ELR (cell line): ENCODE measurements at places on chromosomes 6 and 20.

- DNase-seq: no peak
These were observed 65.8 kb upstream of the E2F3 start for GRCh38 chr6:20335872-20336271.

GRCh38 chr20:50038574-50038991 lies 55.8 kb downstream of the SNAI1 start:
- DNase-seq: no peak

- peak; percentile 37 for DNase-seq
These were observed 398.8 kb downstream of the ESR1 start for GRCh38 chr6:152206072-152206818.

- DNase-seq: no peak
These were observed 17.8 kb downstream of the BNIP5 start for GRCh38 chr6:36318690-36319435.

GRCh38 chr6:149934249-149935156 lies 7.3 kb upstream of the ULBP2 start:
- DNase-seq: peak; percentile 84

- DNase-seq: peak; percentile 65
These were observed 128.8 kb downstream of the PHF3 start for GRCh38 chr6:63764318-63764916.

DNA sequence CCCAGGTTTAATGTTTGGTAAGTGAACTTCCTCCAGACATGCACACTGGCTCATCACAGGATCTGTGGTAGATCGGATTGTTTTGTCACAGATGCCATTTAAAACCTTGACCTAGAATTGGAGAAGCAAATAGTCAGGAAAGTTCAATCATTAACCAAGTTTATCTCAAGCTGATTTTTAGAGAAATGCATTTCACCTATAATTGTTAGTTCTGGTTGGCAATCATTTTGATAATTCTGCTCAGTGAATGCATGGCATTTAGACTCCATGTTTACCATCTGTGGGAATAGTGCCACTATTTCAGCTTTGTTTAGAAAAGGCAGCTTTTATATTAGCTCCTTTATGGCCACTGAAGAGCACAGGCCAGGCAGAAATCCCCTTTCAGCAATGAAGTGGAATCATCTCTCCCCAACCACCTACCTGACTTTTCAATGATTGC lies 73.9 kb upstream of the IPCEF1 start:
- DNase-seq: no peak

- no peak for DNase-seq
These were observed 16.2 kb upstream of the VAPB start for GRCh38 chr20:58372806-58373205.

DNA sequence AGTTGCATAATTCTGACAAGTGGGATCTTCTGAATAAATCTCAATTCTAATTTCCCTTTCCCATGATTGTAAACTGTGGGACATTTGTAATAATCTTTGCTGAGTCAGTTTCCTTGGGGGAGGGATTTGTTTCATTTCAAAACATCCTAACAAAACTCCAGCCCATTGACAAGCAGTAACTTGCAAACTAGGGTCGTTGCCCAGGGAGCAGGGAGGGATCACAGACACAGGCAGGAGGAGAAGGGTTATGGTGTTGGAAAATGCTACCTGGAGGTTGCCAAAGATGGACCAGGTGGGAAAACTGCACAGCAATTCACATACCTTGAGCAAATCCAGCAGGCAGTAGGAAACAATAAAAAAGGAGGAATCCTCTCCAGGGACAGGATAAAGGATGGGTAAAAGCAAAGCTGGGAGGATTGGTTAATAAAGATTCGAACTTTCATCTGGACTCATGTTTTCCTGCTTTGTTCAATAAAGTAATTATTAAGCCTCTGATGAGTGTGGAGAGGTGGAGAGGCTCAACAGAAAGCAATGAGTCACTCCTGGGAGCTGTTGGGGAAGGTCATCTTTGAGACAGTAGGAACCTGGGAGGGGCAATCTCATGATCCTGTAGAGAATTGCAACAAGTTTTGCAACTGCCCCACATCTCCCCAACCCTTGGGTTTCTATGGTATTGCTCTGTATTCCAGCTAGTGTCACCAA lies 87.3 kb upstream of the AKIRIN2 start:
- DNase-seq: peak; percentile 65

DNA sequence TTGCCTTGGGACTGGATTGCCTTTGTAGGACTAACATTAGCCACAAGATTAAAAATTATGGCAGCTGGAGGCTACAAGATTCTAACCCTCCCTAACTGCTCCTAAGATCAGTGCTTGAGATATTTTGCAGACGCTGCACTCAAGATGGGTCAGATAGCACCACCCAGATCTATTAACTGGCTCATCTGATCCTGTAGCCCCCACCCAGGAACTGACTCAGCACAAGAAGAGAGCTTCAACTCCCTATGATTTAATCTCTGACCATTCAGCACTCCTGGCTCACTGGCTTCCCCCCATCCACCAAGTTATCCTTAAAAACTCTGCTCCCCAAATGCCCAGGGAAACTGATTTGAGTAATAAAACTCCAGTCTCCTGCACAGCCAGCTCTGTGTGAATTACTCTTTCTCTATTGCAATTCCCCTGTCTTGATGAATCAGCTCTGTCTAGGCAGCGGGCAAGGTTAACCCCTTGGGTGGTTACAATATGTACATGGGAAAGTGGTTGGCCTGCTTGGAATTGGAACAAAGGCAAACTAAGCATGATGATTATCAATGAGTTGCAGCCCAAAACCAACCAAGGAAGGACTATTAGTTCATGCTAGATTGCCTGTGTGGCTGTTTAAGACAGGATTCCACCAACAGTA lies 111.3 kb downstream of the OR2B2 start:
- DNase-seq: peak; percentile 19

- DNase-seq: peak; percentile 97
These were observed 50.0 kb downstream of the PHF20 start for GRCh38 chr20:35821807-35822242.

GRCh38 chr6:88810089-88810488 lies 153.3 kb downstream of the RNGTT start:
- no peak for DNase-seq

DNA sequence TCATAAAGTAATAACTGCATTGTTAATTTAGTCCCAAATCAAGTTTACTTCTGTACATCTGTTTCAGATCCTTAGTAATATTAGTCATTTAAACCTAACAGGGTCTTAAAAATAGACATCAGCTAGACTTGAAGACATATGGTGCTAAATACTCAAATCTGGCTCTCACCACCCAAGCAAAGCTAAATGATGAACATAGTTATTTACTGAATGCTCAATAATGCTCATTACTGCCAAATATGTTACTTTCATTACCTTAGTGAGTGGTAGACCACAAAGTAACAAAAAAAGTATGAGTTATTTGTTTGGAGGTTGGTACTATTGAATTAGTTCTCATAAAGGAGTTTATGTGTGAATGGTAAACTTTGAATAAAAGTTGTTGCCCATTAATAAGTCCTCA lies 502.1 kb downstream of the PKHD1 start:
- DNase-seq: no peak

DNA sequence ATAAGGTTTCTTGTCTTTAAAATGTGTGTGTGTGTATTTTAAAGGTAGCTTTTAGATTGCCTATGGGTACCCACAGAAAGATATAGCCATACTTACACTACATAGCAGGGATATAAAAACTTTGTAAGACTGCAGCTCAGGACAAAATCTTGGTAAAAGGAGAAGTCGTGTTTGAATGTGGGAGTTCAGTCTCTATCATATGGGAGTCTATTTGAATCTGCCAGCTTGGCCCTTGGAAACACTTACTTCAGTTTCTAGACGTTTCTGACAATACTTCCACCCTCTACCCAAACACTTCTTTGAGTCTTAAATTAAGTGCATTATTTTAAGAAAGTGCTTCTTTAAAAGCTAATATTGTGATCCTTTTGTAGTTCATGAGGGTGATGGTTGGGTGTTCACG lies 155.7 kb downstream of the CARMIL1 start:
- no peak for DNase-seq

DNA sequence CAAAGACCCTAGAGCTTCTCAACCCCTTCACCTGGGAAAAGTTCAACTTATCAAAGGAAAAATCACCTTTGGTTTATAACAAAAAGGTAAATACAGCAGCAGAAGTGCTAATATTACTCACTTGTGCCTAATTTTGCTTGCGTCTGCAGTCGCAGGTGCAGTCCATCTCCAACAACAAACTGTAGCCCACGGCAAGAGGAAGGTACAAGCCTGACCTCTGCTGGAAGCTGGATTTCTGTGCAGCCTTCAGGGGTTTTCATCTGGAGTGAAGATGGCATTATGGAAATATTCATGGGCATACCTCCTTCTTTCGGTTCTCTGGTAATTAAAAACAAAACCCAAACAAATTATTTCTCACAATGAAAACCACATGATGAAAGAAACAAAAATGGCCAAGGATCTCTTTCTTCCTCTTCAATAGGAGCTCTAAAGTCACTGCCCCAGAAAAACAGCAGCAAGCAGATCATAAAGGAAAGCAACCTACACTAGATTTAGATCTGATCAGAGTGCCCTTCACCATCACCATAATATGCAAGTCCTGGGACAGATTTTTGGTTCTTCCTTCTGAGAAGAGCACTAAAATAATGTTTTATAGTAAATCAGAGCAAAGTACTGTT lies 7.8 kb downstream of the UBE3D start:
- peak; percentile 73 for DNase-seq

- no peak for DNase-seq
These were observed 140.9 kb upstream of the MOCS1 start for GRCh38 chr6:40075056-40075590.

DNA sequence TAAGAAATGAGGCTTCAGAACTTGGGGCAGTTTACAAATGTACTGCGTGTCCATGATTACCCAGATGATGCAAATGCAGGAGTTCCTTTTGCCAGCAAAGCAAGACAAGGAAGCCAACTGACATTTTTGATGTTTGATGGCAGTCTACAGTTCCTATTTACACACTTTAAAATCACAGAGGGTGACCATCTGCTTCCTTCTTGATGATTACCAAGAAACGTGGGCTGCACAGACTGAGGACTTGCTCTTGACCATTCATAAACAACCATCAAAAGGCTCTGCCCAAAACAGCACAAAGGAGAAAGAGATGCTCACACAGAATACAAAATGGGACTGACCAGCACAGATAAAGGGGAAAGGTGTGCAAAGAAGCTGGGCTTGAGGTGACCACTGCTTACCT lies 79.8 kb upstream of the TRAF3IP2 start:
- no peak for DNase-seq

DNA sequence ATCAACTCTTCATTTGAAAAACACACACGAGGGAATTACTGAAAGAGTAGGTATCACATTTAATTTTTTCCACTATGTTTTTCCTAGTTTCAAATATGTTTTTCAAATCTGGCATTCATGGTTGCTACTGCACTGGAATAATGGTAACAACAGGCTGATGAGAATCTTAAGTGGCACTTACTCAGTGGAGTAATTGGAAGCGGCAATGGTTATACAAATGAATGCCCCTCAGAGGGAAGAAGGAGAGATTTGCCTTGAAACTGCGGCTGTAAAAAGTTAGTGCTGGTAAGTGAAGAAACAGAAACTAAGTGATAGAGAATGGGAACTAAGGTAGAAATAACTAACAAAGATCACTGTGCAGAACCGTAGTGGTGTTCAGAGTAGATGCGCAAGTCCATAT lies 41.0 kb upstream of the PDE7B start:
- DNase-seq: no peak

DNA sequence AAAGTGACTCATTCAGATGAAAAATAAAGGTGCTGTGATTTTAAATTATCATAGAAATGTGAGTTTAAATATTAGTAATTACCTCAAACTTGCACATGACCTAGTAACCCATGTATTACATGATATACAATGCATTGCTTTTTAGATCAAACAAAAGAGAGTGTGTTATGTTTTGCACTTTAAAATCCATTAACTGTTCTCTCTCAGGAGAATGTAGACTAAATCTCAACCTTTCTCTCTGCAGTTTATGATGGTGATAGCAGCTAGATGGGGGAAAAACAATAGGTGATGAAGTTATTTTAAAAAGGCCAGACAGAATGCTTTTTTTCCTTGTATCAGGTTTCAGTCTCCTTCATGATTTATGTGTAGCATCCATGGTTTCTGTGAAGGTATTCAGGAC lies 404.4 kb upstream of the RNF217 start:
- no peak for DNase-seq

- peak; percentile 80 for DNase-seq
These were observed 2.5 kb downstream of the RBM39 start for GRCh38 chr20:35739294-35740163.

- DNase-seq: peak; percentile 59
These were observed 924 bp downstream of the FAM162B start for GRCh38 chr6:116764629-116764960.

- DNase-seq: peak; percentile 63
These were observed 78.7 kb upstream of the PHACTR3 start for GRCh38 chr20:59525500-59526241.

DNA sequence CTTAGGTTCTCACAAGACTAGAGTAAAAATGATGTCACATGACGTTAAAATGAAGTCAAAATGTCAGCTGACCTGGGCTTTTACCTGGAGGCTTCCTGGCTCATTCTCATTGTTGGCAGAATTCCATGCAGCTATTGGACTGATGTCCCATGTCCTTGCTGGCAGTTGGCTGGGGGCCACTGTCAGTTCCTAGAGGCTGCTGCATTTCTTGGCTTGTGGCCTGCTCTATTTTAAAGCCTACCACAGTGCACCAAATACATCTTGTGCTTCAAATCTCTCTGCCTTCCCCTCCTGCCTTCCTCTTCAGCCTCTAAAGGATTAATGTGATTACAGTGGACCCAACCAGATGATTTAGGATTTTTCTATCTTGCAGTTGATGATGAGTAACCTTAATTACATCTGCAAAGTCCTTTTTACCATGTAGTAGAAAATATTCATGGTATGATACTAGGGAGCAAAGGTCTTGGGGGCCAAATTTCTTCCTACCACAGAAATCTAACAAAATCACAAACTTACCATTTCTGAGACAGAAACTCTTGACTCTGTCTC lies 81.9 kb downstream of the FIG4 start:
- DNase-seq: peak; percentile 48

DNA sequence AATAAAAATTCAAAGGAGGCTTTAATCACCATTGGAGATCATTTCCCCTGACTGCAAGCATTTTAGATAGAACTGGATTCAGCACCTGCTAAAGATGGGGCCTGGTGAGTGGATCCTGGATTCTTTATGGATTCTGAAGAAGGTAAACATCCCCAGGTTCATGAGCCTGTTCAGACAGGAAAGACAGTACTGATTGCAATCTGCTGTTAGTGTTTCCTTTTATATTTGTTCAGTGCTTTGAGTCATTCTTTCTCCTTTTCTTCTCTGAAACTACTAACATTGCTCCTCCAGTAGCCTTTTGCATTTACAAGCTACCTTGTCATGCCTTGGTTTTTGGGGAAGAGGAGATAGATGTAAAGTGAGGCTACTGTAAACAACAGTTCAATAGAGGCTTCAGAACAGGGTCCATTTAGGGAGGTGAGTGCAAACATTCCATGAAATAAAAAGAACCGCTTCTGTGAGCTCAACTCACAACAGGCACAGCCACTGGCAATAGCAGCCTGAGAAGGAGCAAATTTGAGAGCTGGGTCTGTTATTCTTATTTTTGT lies 66.4 kb upstream of the PRL start:
- DNase-seq: no peak

GRCh38 chr20:44084891-44085290 lies 102.1 kb downstream of the JPH2 start:
- no peak for DNase-seq

- DNase-seq: peak; percentile 70
These were observed 32.7 kb upstream of the FAM83B start for GRCh38 chr6:54813892-54814291.
